ENCODE measurements at places on chromosomes 1 and 21.

- DNase-seq: no peak
Observed at GRCh38 chr1:246695136-246695535, 29.1 kb upstream of the SCCPDH start.

DNA sequence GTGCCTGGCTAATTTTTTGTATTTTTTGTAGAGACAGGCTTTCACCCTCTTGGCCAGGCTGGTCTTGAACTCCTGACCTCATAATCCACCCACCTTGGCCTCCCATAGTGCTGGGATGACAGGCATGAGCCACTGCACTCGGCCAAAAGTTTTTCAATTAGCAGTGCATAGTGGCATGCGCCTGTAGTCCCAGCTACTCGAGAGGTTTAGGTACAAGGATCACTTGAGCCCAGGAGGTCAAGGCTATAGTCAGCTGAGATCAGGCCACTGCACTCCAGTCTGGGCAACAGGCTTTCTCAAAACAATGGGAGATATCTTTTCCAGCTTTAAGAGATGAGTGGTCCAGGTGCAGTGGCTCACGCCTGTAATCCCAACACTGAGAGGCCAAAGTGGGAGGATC is 30.8 kb downstream of the DAP3 start:
- DNase-seq: no peak

GRCh38 chr1:223199094-223199647 is 56.1 kb upstream of the TLR5 start:
- DNase-seq: no peak

- DNase-seq: no peak
Observed at GRCh38 chr21:31732597-31733550, 956 bp upstream of the SCAF4 start.

GRCh38 chr1:189125694-189126093 is 1352.0 kb downstream of the BRINP3 start:
- DNase-seq: no peak

- no peak for DNase-seq
Observed at GRCh38 chr1:229300099-229300757, 29.3 kb downstream of the RAB4A start.

DNA sequence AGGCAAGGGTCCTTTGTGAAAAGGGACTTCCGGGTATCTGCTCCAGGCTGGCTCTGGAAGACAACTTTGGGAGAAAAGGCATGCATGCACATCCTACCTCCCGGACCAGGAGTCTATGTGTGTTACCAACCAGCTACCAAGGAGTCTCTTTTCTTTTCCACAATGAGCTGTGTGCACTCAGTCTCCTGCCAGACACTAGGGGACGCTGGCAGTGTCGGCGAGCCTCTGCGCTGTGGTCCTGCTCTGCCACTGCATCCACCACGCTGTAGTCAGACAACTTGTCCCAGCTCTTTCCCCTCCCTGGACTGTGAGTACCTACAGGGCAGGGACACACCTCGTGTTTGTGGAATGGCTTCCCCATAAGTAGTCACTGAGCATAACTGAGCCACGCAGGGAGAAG is 5.1 kb upstream of the SSR2 start:
- DNase-seq: peak; percentile 25

GRCh38 chr1:231121533-231121932 is 40.3 kb upstream of the TRIM67 start:
- no peak for DNase-seq

- no peak for DNase-seq
Observed at GRCh38 chr1:212718499-212718898, 18.9 kb upstream of the BATF3 start.

GRCh38 chr1:248631354-248632008 is 3.4 kb downstream of the OR2T11 start:
- no peak for DNase-seq

DNA sequence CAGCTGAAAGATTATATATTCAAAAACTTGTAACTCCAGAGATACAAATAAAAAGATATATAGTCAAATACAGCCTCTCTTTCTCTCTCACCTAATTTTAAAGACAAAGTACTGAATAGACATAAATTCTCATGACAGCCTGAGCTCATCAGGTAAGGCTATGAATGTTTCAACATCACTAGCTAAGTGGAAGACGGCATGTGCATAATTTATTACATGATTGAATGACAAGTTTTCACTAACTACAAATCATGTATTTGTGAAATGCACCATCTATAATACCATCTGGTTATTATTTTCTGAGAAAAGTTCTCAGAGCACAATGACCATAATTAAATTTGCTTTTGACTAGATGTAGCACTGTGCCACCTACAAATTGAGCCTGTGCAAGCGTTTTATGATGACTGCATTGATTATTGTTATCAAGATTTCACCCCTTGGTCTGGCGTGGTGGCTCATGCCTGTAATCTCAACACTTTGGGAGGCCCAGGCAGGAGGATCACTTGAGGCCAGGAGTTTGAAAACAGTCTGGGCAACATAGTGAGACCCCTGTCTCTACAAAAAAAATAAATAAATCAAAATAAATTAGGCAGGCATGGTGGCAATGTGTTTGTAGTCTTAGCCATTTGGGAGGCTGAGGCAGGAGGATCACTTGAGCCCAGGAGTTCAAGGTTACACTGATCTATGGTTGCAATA is 128.2 kb downstream of the APP start:
- no peak for DNase-seq

GRCh38 chr1:178642282-178642681 is 82.8 kb upstream of the RALGPS2 start:
- DNase-seq: no peak

GRCh38 chr1:200124309-200124708 is 96.8 kb downstream of the NR5A2 start:
- no peak for DNase-seq

DNA sequence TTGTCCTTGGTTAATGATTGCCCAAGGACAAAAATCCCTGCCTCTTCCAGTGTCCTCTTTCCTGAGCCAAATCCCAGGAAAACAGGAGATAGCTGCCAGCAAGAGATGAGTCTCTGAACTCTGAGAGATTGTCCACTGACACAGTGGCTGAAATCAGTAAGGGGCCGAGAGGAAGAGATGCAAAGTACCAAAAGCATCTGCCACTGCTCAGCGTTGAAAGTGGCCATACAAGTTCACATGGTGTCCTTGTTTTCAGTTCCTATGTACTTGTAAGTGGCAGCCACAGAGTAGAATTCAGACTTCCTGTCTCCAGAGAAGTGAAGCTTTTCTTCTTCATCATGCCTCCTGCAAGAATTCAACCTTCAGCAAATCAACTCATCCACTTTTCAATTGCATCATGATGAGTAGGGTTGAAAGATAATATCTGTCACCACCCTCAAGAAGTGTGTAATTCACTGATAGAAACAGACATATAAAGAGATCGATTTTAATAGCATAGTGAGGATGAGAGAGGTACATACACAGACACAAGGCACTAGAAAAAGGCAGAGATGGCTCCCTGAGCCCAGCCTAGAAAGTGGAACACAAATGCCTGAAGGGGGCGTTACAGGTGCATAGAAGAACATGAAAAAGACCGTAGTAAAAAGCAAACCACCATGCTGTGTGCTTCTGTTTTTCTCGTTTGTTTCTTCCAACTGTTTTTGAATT is 185.8 kb downstream of the MRPL39 start:
- DNase-seq: no peak

- no peak for DNase-seq
Observed at GRCh38 chr1:44045064-44045463, 13.8 kb upstream of the SLC6A9 start.

DNA sequence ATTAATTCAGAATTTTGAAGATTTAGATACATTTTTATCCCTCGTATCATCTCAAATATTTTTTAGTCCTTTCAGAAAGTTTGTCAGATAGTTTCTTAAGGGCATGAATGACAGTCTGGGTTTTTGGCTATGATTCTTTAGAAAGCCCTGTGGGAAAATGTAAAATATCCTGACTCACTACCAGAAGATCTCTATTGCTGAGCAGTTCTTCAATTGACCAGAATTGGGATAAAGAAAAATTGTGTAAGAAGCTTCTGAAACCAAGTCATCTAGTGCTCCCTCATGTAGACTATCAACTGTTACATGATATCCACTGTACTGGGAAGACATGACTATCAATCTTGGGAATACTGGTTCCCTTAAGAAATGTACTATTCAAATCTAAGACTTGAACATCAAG is 608.3 kb upstream of the CHRM3 start:
- no peak for DNase-seq

DNA sequence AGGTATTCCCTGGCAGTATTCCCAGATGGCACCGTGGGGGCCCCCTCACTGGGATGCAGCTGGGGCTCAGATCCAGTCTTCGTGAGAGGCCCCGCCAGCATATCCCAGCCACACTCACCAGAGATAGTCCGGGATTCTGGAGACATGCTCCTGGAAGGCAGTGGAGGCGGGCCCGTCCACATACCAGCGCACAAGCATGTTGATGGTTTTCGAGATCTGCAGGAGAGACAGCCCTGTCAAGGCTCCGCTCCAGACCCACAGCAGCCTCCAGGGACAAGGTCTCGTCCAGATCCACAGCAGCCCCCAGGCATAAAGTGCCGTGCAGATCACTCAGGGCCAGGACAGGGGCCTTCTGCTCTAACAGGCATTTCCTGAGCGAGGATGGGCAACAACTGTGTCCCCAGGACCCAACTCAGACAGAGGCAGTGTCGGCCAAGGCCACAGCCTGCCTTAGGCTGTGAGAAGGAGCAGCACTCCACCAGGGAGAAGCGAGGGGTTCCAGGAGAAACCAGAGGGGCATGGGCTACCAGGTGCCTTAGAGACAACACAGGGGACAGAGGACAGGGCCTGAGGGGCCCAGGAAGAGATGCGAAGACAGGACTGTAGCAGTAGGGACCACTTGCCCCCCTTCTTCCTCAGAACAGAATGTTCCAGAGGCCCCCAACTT is 14.8 kb downstream of the LSS start:
- no peak for DNase-seq

GRCh38 chr1:158311066-158311465 is 20.3 kb downstream of the CD1B start:
- no peak for DNase-seq

DNA sequence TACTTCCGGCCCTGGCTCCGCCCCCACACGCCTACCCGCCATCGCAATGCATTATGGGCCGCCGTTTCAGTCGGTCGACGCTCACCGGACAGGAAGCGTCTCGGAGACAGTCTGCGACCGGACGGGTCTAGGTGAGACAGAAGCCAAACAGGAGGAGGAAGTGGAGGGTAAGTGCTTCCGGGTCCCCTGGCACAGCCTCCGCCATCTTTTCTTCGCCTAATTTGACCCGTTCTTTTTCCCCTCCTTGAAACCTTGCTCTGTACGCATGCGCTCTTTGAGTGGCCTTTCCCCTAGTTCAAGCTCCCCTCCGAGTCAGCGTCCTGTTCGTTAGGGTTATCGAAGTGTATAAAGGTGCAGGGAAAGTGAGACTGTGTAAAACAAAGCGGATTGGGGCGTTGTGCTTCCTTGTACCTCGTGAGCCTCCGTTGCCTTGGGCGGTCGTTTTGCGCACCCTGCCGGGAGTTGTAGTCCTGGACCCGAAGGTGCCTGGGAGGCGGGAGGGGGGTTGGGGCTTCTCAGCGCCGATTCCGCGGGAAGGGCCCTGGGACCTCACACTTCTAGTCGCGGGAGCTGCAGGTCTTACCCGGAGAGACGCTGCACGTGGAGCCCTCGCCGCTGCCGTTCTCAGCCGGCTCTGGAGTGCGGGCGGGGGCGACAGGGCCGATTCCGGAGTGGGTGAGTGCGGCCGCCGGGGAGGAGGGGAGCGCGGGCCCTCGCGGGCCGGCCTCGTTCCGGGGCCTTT is at the start of the genes ATP5PF and GABPA:
Gene ATP5PF (minus strand): TSS at position 1 of the 742 bp plus-strand sequence. CDS start 5,110 bp downstream, outside the sequence.
Gene GABPA (plus strand): TSS at position 69 of the 742 bp plus-strand sequence. CDS start 6,627 bp downstream, outside the sequence.
- peak; percentile 97 for DNase-seq

GRCh38 chr1:230976825-230977747 is 1.6 kb downstream of the TTC13 start:
- no peak for DNase-seq

- DNase-seq: no peak
Observed at GRCh38 chr1:60620087-60620486, 462.3 kb upstream of the NFIA start.

GRCh38 chr21:41557884-41558283 is 49.9 kb upstream of the TMPRSS2 start:
- no peak for DNase-seq

GRCh38 chr1:38235705-38236104 is 189.1 kb upstream of the POU3F1 start:
- no peak for DNase-seq

DNA sequence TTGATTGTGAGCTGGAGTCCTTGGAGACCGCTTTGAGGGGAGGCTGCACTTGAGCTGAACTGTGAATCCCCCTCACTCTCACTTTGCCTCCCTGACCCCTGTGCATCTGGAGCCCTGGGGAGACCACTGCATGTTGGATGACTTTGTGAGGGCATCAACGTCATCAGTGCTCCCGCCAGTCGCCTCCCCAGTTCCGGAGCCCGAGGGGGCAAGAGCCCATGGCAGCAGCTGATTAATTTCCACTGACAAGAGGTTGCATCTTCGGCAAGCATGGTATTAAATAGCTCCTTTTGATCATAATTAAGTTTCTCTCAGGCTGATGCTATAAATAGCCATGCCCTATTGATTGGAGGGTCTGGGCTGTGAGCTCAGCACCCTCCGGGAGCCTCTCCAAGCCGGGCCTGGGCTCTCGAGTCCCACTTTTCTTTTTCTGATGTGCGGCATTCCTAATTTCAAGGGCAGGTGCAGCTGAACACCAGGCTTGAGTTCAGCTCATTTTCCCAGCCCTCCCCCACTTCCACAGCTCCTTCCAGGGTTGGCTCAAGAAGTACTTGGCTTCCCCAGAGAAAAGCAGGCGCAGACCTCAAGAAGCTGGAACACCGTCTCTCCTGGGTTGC is 33.2 kb downstream of the KCND3 start:
- no peak for DNase-seq

DNA sequence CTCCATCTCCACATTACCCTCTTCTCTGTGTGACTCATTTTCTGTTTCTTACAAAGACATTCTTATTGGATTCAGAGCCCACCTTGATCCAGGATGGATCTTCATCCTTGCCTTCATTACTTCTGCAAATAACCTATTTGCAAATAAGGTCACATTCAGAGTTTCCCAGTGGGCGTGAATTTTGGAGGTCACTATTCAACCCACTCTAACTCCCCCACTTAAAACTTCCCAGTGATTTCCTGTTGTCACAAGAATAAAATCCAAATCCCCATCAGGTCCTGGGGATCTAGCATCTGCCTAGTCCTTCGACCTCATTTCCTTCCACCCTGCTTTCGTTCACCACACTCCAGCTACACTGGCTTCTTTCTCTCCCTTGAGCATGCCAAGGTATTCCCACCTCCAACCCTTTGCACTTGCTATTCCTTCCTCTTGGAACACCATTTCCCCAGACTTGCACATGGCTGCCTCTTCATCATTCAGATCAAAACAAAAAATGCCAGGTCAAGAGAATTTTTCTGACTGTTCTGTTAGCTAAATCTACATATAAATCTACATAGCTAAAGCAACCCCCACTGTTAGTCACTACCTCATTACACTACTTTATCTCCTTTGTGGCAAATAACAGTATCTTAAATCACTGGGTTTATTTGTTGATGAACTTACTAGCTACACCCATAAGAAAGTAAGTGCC is 187.2 kb downstream of the TOMM20 start:
- DNase-seq: no peak

- no peak for DNase-seq
Observed at GRCh38 chr1:109773900-109774485, 10.3 kb upstream of the EPS8L3 start.

Data from iPS DF 19.7 (cell line).